ENCODE measurements at places on chromosomes 12 and 14. TPM values are rescaled to one million over a fixed set of nuclear protein-coding genes. Genes with fewer than 3 reads are reported as not detected.

FIGNL2 gene
- 0.46 TPM for total RNA-seq

TBC1D30 gene
- 0.55 TPM for total RNA-seq

IAPP gene
- not detected for total RNA-seq

POTEM gene
- not detected for total RNA-seq
